ENCODE measurements at places on chromosomes 6 and 20. TPM values are rescaled to one million over a fixed set of nuclear protein-coding genes. Genes with fewer than 3 reads are reported as not detected.

DNA sequence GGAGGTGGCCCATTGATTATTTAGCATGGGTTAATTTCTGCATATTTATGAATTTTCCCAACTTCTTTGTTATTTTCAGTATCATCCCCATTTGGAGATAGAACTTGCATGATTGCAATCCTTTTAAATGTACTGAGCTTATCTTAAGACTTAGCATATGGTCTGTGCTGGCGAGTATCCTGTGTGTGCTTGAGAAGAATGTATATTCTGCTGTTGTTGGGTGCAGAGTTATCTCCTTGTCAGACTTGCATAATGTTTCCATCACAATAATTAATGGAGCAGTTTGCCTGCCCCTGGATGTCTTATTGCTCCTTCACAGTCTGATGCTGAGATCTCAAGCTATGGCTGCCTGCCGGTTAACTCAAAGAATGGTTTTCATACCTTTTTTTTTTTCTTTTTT is 112.6 kb downstream of the CDYL start:
- no peak for DNase-seq
- H3K4me1 ChIP-seq, result no peaks in the 10 kb centered on the region
- no peaks in the 10 kb centered on the region for H3K36me3 ChIP-seq
- H3K4me3 ChIP-seq, result no peak overlapping the region
- H3K27me3 ChIP-seq, result no peaks in the 10 kb centered on the region
- no peak overlapping the region for H3K27ac ChIP-seq

GRCh38 chr6:26017632-26017966 is 55.0 kb downstream of the TRIM38 start:
- H3K27ac ChIP-seq, result no peak overlapping the region
- H3K4me3 ChIP-seq, result no peak overlapping the region
- H3K4me1 ChIP-seq, result peaks cover 6% of the 10 kb centered on the region
- H3K36me3 ChIP-seq, result no peaks in the 10 kb centered on the region
- H3K27me3 ChIP-seq, result no peaks in the 10 kb centered on the region
- no peak for DNase-seq

PLTP gene
- 17.7 TPM for total RNA-seq

TRIM15 gene
- total RNA-seq, result 0.13 TPM

GRCh38 chr20:57332105-57333089 is 2.8 kb downstream of the SPO11 start:
- no peaks in the 10 kb centered on the region for H3K4me1 ChIP-seq
- H3K27ac ChIP-seq, result no peak overlapping the region
- DNase-seq, result no peak
- H3K27me3 ChIP-seq, result peaks cover 21% of the 10 kb centered on the region
- no peaks in the 10 kb centered on the region for H3K36me3 ChIP-seq
